A549 (cell line): ENCODE measurements at places on chromosomes 6 and 20.
A peak's percentile ranks its signal among the peaks of the same experiment; 100 is the strongest.

- DNase-seq, result no peak
Observed at GRCh38 chr20:1774479-1774878, 116.9 kb upstream of the SIRPG start.

DNA sequence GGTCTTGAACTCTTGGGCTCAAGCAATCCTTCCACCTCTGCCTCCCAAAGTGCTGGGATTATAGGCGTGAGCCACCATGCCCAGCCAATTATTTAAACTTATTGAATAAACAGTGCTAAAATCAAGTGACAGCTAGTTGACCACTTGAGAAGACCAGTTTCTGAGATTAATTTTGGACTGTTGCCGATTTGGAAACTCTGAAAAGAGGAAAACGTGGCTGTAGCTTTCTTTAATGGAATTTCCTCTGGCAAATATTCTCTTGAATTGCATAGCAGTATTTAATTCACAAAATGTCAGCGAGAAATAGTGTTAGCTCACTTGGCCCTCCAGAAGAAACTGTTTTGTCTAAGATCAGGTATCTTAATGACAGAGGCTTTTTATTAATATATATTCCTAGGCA lies 754.5 kb downstream of the HDGFL1 start:
- no peak for DNase-seq

- DNase-seq, result no peak
Observed at GRCh38 chr6:63787021-63787420, 151.4 kb downstream of the PHF3 start.

GRCh38 chr6:4256969-4257368 lies 121.6 kb upstream of the ECI2 start:
- DNase-seq, result no peak

DNA sequence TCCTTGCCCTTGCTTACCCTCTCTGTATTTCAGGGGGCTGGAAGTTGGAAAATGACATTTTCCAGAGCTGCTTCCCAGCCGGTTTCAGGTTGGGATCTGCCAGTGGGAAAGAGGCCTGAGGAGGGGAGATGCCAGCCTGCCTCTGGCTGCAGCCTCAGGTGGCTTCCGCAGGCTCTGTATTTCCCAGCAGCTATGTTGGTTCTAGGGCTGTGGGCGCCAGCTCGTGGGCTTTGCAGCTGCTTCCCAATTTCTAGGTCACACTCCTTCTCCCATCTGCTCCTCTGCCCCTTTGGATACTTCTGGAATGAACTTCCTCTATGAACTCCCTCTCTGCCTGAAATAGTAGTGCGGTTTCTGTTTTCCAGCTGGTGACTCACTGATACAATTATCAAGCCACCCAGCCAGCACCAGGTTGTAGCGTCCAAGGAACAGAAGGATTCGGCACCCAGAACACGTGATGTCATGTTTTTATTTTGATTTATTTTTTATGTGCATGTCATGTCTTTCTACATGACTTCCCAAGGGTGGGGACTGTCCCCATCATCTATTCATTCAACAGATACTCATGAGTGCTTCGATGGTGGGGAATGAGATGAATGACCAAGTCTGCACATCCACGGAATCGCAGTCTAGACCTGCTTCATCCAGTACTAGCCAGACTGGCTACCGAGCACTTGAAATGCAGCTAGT lies 38.0 kb downstream of the TGM2 start:
- peak; percentile 52 for DNase-seq

DNA sequence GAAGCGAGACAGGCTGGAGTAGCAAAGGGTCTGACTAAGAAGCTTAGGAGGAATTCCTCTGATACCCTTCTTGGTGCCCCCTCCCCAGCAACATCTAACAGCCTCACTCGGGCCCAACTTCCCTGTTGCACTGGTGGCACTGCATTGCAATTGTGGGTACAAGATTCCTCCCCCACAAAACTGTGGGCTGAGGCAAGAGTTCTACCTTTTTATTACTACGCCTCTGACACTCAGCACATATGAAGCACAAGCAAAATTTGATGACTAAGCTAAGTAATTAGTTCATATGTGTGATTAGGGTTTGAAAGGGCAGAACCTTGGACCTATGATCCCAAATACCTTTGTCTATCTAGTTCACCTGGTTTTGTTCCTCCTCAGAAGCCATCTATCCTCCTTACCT lies 83.5 kb downstream of the ZHX3 start:
- DNase-seq, result no peak

DNA sequence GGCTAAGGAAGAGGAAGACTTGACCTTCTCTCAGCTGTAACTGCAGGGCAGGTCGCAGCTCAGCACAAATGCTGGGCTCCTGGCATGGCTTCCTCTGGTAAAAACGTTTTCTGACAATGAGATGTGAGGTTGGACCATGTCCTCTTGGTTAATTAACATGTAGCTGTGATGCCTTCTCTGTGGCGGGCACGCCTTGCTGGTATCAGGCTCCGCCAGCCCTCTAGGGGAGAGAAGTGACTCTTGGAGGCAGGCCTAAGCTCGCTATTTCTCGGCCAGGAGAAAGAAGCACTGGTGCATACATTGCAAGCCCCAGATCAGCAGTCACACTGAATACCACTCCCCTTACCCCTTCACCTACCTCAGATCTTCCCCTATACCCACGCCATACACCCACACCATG lies 65.0 kb downstream of the QRSL1 start:
- no peak for DNase-seq

GRCh38 chr6:27829453-27830211 lies 82.6 kb downstream of the OR2B2 start:
- no peak for DNase-seq

- DNase-seq, result peak; percentile 39
Observed at GRCh38 chr6:169529931-169530751, 171.7 kb downstream of the WDR27 start.

GRCh38 chr6:88302769-88303225 lies 136.7 kb upstream of the CNR1 start:
- no peak for DNase-seq

DNA sequence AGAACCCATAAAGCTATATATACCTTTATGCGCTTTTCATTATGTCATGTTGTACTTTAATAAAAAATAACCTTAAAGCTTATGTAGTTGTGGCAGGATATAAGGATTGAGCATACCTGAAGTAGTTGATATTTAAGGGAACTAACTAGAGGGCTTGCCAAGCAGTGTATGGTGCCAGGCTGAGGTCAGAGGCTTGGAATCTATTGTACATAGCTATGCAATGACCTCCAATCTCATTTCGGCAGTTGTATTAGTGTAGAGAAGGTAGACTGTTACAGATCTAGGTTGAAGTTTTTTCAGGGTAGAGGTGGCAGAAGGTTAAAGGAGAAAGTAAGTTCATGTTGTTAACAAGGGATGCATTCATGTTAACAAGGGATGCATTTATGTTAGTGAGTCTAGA lies 397.7 kb upstream of the HS3ST5 start:
- no peak for DNase-seq

GRCh38 chr20:40090236-40090635 lies 598.8 kb downstream of the MAFB start:
- DNase-seq, result no peak

GRCh38 chr20:45938727-45939438 lies 4.4 kb downstream of the PCIF1 start:
- no peak for DNase-seq

DNA sequence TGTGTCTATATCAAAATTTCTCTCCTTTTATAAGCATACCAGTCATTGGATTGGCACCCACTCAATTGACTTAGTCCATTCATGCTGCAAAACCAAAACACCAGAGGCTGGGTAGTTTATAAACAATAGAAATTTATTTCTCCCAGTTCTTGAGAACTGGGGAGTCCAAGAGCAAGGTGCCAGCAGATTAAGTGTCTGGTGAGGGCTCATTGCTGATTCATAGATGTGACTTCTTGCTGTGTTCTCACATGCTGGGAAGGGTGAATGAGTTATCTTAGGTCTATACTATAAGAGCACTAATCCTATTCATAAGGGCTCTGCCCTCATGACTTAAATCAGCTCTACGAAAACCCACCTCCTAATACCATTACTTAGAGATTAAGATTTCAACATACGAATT lies 501.4 kb downstream of the EPM2A start:
- DNase-seq, result no peak

DNA sequence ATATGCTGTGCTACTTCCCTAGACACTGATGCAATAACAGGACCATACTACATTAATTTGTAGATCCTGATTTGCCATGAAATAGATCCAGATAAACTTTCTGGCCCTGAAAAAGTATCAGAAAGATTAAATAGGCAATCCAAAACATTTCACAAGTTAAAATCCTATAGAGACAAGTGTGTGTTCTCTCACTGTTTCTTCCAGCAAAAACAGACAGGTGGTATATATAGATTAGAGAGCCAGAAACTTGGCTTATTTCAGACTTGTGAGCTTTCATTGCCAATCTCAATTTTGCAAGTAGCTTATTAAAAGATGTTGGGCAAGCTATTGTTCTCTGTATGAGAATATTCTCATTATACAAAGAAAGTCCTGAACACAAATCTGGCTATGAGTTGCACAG lies 289.1 kb upstream of the MANEA start:
- DNase-seq, result no peak

GRCh38 chr6:160357088-160357487 lies 8.9 kb downstream of the SLC22A3 start:
- no peak for DNase-seq

GRCh38 chr20:56688106-56688505 lies 59.0 kb downstream of the TFAP2C start:
- DNase-seq, result no peak
